GM12891 (cell line): ENCODE measurements at places on chromosomes 13 and 19.

- no peak for DNase-seq
Observed at GRCh38 chr13:50990065-50990817, 80.7 kb downstream of the RNASEH2B start.

DNA sequence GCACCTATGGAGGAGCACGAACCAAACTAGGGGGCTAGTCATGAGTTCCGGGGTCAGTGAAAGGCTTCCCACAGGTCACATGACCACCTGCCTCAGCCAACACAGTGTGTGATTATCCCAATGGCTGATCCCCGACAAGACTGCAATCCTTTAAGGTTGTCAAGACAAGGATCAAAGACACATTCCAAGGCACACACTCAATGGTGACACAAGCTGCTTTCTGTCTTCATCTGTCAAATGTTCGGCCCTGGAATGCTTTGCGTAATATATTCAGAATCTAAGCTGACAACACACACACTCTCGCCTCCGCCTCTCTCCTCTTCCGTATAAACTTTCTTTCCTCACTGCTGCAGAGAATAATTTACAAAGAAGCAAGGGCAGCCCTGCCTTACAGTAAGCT lies 11.7 kb downstream of the RANBP3 start:
- DNase-seq, result no peak

DNA sequence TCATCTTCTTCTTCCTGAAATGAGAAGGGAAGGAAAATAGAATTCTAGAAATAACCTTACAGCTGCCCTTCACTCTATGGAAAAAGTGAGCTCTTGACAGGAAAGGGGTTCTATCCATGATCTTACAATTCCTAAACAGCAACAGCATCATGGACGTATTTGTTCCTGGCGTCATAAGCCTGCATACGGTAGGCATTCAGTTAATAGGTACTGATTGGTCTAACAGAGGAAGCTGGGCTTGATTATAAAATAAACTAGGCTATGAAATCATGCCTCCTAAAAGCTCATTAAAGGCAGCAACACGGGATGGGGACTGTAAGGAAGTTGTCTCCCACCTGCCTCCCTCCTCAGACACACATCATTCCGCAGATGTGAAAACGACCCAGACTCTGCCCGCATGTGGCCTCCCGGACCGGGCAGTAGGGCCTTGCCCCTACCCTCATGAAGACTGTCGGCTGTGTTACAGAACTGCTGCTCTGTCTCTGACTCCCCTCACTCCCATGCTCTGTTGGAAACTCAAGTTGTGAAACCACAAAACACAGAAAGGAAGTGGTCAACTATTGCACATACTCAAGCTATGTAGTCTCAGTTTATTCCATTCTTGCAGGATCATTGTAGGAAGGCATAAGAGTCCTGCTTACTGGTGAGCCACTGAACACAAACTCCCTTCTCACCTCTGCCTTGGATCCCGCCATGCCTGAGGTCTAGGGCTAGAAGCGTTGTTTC lies 129.8 kb downstream of the DLEU7 start:
- DNase-seq, result peak; percentile 35

DNA sequence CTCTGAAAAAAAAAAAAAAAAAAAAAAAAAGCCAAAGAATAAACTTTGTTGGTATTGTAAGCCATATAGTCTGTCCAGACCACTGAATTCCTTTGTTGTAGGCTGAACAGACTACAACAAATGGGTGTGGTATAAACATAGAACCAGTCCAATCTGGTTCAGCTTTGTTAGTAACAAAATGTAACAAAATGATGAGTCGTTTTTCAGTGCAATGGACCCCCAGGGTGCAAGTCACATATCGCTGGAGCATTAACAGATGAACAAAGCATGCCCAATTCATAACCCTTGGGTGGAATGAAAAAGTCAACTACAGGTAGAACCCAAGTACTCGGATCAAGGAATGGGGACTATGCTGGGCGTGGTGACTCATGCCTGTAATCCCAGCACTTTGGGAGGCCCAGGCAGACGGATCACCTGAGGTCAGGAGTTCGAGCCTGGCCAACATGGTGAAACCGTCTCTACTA lies 13.6 kb upstream of the FCHO1 start:
- DNase-seq, result no peak

- no peak for DNase-seq
Observed at GRCh38 chr13:67554746-67555452, 324.8 kb upstream of the PCDH9 start.

GRCh38 chr13:113650275-113650674 lies 7.7 kb downstream of the ATP4B start:
- DNase-seq, result no peak

DNA sequence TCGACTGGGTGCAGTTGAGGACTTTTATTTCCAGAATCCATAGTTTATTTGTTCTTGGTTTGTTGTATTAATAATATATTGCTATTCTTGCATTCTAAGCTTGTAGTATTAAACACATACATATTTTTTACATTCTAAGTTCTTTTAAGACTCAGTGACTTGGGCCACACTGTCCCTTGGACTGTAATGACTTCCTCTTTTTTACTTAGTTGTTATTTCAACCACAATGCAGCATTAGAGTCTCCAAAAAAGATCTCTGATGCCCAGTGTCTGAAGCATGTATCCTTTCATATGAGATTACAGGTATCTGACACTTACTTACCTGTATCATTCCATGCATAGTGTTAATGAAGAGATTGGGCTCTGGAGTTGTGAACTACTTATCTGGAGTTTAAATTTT lies 864.9 kb upstream of the PCDH20 start:
- no peak for DNase-seq
